ENCODE measurements at places on chromosomes 4 and X. TPM values are rescaled to one million over a fixed set of nuclear protein-coding genes. Genes with fewer than 3 reads are reported as not detected.

Gene KLHL34
- total RNA-seq: not detected

Gene GPR82
- 1.7 TPM for total RNA-seq

Gene CFP
- 115 TPM for total RNA-seq

Gene PPP4R3C
- total RNA-seq: not detected

Gene CXCL8
- total RNA-seq: 14.0 TPM

Gene TLR2
- 74.5 TPM for total RNA-seq

Gene CD40LG
- total RNA-seq: 5.3 TPM

DNA sequence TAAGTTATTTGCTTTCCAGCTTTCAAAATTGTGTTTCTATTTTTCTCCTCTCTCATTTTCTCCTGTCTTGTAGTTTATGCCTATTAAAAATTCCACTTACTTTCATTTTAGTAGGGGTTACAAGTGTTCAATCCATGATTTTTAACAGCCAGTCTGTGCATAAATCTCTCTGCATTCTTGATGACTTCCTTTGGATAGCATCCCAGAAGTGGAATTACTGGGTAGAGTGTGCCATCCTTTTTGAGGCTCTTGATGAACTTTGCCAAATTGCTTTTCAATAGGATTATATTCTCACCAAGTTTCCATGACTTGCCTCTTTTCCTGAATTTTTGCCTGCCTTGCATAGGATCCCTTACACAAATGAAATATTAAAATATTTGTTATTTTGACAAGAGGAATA lies 58.5 kb downstream of the DIPK2B start:
- no peak for DNase-seq

DNA sequence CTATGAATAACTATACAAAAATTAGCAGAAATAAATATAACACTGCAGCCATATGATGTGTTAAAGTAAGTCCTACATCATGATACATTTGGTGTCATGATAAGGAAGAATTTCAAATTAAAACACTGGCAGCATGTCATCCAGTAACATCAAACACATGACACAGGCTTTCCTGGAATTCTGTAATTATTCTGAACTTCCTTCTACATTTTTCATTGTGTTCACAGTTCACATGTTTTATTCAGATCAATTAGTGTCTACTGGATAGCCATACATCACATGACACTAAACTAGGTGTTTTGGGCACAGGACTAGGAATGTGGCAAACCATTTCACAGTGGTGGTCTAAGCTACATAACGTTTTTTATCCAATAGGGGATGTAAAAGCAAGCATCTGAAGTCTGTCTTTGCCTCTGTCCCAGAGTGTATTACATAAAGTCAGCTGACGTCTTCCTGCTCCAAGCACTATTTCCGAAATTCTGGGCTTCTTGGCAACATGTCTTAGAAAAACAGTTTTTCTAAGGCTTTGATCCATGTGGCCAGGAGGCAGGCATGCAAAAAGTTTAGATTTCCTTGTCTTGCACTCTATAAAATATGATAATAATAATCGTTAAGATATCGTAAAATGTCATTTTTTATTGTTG lies 707.9 kb downstream of the CENPC start:
- no peak for DNase-seq

DNA sequence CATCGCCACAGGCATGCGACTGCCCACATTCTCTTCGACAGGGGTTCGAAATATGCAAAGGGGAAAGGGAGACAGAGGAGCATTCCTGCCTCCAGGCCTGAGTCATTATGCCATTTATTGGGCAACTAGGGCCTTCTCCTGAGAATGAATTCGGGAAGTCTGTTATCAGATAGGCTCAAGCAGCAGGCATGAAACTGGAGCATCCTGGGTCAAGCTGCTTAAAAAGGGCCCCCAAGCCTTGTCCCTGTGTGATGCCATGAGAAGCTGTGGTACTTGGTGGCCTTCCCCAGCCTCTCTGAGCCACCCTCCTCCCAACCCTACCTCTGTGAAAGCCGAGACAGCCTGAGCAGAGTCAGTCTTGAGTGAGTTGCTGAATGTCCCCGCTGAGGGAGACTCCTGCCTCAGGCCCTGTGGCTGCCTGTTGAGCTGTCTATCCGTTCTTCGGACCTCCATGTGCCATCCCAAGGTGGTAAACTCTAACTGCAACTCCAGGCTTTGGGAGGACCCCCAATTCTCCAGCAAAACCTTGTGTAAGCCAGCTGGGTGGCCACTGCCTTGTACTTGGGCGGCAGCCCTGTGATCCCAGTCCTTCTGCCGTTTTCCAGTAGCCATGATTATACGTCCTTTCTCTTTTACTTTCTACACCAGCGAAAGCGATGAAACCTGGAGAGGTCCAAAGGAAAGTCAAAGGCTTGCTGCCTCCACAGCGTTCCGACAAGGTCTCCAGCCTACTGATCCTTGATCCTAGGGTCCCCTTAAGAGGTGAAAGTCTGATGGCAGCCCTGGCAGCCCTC lies 37.7 kb downstream of the NBDY start:
- peak; percentile 80 for DNase-seq

DNA sequence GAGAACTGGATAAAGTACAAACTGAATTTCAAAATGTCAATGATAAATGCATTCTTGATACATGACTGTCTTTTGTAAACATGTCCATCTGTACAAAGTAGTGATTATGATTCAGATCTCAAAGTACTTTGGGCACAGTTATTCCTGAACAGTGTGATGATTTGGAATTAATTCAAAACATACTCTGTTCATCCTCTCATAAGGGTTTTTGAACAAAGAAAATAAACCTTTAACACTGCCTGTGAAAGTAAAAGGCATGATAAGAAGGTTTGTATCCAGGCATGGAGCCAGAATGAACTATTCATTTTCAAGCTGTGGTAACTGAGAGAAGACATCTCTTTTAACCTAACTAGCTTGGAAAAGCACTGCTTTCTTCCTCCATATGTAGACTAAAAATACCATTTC lies 883 bp upstream of the KLHL4 start:
- no peak for DNase-seq

DNA sequence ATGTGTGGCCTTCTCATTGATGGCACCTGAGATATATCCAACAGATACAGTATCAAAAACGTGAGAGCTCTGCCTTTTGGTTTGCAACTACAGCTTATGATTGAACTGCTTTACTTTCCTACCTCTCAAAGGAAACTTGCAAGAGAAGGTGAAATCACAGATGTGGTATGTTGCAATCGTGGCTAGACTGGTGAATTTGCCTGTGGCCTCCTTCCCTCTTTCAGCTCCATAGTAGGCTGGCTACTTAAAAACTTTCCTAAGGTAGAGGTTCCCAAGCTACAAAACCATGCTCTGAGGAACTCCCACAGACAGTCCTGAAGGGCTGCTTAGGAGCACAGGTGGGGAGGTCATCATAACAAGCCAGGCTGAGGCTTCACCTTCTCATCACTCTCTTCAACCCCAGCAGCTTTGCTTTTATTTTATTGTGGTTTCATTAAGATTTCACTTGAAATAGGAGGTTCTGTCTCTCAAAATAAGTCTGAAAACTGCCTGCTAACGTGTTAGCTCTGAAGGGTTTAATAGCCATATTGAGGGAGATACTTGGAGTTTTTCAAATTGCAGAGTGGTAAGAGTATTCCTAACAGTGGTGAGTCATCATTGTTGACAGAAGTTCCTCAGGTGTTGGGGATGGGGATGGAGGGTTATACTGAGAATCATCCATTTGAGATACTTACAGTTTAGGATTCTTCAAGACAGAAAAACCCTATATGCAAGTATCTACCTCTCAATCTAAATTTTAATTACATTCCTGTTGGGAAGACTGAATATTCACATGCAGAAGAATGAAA lies 93.5 kb upstream of the UCP1 start:
- no peak for DNase-seq

- DNase-seq: no peak
Measured at GRCh38 chrX:130566028-130566683, 164.4 kb downstream of the RBMX2 start.

- no peak for DNase-seq
Measured at GRCh38 chr4:89784686-89785231, 52.2 kb downstream of the SNCA start.

GRCh38 chrX:13797512-13797911 lies 19.4 kb downstream of the GPM6B start:
- no peak for DNase-seq

GRCh38 chr4:40228497-40229365 lies 31.9 kb downstream of the RHOH start:
- no peak for DNase-seq

DNA sequence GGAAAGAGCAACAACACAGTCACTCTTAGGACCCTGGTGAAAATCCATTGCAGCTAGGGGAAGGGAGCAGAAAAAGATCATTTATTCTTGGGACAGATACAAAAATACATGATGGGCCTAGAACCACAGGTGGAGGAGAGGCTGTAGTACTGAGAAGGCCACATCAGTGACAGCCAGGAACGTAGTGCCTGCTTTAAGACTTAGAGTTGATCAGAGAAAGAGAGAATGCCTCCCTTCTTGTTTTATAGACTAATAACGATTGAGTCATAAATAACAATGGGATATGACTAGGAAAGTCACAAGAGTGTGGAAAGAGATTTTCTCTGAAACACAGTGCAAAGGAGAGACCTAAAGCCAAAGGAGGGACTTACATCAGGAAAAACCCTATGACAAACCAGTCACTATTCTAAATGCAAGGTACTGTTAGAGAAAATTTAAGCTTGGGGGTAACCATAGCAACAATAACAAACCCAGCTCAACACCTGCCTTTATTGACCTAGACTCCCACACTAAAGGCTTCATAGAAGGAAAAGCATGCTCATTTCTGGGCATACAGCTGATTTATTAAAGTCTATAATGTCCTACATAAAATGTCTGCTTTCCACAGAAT lies 1015.0 kb upstream of the GRID2 start:
- DNase-seq: no peak

GRCh38 chrX:97446298-97446882 lies 562.7 kb downstream of the RPA4 start:
- DNase-seq: no peak

GRCh38 chrX:48700951-48701653 lies 4.6 kb downstream of the SUV39H1 start:
- DNase-seq: peak; percentile 54

DNA sequence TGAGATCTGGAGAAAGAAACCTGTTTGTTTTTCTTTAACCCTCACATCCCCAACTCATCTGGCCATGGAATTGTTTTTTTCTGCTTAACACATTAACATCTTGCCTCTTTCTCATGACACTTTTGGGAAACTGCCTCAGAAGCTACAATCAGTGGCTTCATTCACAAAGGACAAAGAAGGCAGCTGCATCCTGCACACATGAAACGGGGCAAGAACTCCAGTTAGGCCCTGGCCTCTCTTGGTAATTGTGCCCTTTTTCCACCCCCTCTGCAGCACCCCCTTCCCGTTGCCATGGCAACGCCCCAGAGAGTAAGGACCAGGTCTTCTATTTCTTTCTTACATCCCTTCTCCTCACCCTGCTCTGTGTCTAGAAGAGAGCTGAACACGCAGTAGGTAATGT lies 103.4 kb downstream of the PDGFRA start:
- DNase-seq: no peak

DNA sequence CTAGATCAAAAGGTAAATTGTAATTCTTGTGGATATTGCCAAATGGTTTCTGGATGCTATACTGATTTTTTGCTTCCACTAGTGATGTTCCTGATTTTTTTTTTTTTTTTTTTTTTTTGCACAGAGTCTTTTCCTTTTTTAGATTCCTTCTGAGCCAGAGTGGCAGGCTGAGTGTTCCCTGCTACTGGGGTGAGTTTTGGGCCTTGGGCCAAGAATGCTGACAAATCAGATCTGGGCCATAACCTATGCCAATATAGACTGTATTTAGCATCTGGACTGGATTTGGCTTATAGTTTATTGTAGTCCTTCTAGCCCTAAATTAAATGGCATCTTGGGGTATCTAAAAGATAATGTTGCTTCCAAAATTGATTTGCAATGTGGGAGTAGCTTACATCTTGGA lies 52.8 kb downstream of the REPS2 start:
- DNase-seq: no peak

DNA sequence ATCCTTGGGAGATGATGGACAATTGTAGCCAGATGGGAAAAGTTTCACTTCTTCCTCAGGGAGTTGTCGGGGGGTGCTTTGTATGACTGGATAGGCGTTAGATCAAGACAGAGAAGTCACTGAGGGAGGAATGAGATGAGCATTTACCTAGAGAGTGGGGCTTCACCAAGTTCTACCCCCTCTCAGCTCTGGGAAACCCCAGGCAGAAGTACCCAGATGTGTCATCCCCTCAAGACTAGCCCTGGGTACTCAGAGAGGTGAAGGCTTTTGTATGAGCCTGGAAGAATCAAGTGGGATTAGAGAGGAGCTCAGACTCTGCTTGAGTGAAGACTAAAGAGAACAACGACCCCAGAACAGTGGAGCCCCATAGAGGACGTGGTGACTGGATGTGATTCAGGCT lies 1.9 kb downstream of the MAGEB1 start:
- DNase-seq: no peak

- DNase-seq: no peak
Measured at GRCh38 chr4:184620212-184620867, 28.9 kb downstream of the CASP3 start.

- no peak for DNase-seq
Measured at GRCh38 chr4:26837993-26838842, 22.4 kb upstream of the STIM2 start.

- DNase-seq: no peak
Measured at GRCh38 chr4:108270466-108271450, 102.0 kb upstream of the LEF1 start.

GRCh38 chr4:69122476-69122875 lies 26.2 kb downstream of the UGT2B7 start:
- no peak for DNase-seq
